Left lung (tissue), 14 donors: ENCODE measurements at places on chromosomes 7 and 10. TPM values are rescaled to one million over a fixed set of nuclear protein-coding genes. Genes with fewer than 3 reads are reported as not detected.

GRCh38 chr10:133335246-133336117 lies 1.2 kb downstream of the CALY start:
- DNase-seq: peak; percentile 68
- H3K36me3 ChIP-seq: no peaks in the 10 kb centered on the region
- H3K27ac ChIP-seq: no peak overlapping the region
- H3K4me3 ChIP-seq: peak overlapping the region; percentile 28
- H3K27me3 ChIP-seq: peaks cover 32% of the 10 kb centered on the region

DNA sequence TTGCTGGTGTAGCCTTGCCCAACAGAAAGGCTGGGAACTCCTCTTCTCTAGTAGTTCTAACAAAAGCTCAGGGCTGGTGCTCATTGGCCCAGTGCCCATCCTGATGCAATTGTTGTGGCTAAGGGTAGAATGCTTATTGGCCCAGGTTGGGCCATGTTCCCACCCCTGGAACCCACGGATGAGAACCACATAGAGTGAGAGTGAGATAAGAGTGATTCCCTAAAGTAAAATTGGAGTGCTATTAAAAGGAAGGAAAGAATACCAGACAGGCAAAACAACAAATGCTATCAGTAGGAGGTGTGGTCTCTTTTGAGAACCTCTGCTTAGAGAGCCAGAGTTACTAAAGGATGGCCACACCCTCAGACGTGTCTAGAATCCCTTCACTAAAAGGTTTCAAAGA lies 49.2 kb downstream of the LGI1 start:
- H3K36me3 ChIP-seq: no peaks in the 10 kb centered on the region
- no peaks in the 10 kb centered on the region for H3K27me3 ChIP-seq
- H3K4me1 ChIP-seq: no peaks in the 10 kb centered on the region
- DNase-seq: no peak
- H3K27ac ChIP-seq: no peak overlapping the region

DNA sequence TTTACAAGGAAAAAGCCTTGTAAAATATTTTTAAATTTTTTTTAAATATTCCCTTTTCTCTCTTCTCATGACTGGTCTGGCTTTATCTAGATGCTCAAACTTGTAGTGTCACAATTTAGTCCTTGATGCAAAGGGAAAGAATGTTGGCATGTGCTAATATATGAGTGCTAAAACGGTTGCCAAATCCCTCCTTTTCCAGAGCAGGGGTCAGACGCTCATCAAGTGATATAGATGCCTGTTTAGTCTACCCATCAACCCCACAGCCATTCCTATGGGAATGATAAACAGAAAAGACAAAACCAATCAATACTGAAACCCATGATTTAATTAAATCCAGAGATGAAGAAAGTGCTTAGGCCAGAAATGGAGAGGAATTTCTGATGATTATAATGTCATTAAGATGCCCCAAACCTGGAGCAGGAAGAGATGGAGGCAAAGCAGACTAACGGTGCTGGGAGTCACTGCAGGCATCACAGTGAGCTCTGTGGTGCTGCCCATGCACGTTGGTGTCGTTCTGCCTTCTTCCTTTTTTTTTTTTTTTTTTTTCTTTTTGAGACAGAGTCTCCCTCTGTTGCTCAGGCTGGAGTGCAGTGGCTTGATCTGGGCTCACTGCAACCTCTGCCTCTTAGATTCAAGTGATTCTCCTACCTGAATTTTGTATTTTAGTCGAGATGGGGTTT lies 210.1 kb upstream of the STK17A start:
- no peaks in the 10 kb centered on the region for H3K36me3 ChIP-seq
- no peak overlapping the region for H3K27ac ChIP-seq
- H3K4me1 ChIP-seq: no peaks in the 10 kb centered on the region

GRCh38 chr10:98023024-98023423 lies 7.4 kb downstream of the CRTAC1 start:
- H3K36me3 ChIP-seq: no peaks in the 10 kb centered on the region
- no peak for DNase-seq
- H3K4me3 ChIP-seq: no peak overlapping the region
- no peaks in the 10 kb centered on the region for H3K27me3 ChIP-seq
- H3K27ac ChIP-seq: no peak overlapping the region

DNA sequence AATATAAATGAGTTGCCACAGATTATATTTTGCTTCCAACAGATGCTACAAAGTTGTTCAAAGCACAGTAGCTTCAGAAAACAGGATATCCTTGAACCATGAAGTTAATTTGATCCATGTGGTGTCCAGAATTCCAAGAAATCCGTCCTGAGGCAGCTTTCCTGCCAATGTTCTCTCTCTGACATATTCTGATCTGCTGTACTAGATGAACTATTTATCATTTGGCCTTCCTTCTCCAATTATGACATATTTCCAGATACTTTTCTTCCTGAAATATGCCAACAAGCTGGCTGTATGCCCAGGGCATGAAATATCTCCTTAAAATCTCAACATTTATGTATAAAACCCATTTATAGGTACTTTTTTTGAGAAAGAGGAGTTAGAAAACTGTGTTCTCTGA lies 141.1 kb downstream of the SPAG6 start:
- DNase-seq: no peak
- no peaks in the 10 kb centered on the region for H3K27me3 ChIP-seq
- H3K27ac ChIP-seq: no peak overlapping the region
- no peaks in the 10 kb centered on the region for H3K4me1 ChIP-seq
- no peaks in the 10 kb centered on the region for H3K36me3 ChIP-seq

GRCh38 chr10:62045765-62046521 lies 144.4 kb downstream of the ARID5B start:
- DNase-seq: peak; percentile 53
- peaks cover 17% of the 10 kb centered on the region for H3K4me1 ChIP-seq

The FAM180A gene
- total RNA-seq: 6.8 TPM

DNA sequence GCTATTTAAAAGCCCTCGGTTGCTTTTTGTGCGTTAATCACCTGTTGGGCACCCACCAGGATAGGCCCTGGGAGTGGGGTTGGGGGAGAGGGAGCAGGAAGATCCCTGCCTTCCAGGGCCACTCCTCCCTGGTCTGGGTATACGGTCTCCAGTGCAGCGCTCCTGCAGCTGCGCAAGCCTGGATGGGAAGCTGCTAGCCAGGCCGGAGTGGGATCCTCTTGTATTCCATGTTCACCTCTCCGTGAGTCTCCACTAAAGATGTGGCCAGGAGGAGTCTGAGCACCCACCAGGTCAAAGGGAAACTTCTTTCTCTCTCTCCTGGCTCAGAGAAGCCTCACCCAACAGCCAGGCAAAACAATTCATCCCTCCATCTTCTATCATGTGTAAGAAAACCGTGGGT lies 78.8 kb upstream of the ANLN start:
- H3K27ac ChIP-seq: no peak overlapping the region
- no peaks in the 10 kb centered on the region for H3K36me3 ChIP-seq
- no peak for DNase-seq
- no peak overlapping the region for H3K4me3 ChIP-seq
- peaks cover 4% of the 10 kb centered on the region for H3K4me1 ChIP-seq
- H3K27me3 ChIP-seq: no peaks in the 10 kb centered on the region

- H3K36me3 ChIP-seq: no peaks in the 10 kb centered on the region
- no peaks in the 10 kb centered on the region for H3K27me3 ChIP-seq
- DNase-seq: no peak
- H3K4me1 ChIP-seq: peaks cover 46% of the 10 kb centered on the region
Observed at GRCh38 chr10:75512203-75512933, 80.9 kb downstream of the LRMDA start.

DNA sequence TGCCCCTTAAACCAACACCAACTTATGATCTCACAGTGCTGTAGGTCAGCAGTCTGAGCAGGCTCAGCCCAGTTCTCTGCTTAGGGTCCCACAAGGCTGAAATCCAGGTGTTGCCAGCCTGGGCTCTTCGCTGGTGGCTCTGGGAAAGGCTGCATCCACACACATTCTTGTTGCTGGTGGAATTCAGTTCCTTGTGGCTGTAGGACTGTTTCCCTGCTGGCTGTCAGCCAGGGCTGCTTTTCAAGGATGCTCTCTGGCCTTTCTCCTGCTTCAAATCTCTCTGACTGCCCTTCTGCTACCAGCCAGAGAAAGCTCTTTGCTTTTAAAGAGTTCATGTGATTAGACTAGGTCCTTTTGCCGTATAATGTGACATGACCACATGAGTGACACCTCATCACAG lies 15.3 kb downstream of the POLL start:
- peaks cover 13% of the 10 kb centered on the region for H3K4me1 ChIP-seq
- DNase-seq: no peak
- H3K4me3 ChIP-seq: no peak overlapping the region
- H3K27me3 ChIP-seq: peaks cover 12% of the 10 kb centered on the region

The PTN gene
- 6.4 TPM for total RNA-seq

GRCh38 chr7:3682028-3682710 lies 381.1 kb downstream of the SDK1 start:
- no peak overlapping the region for H3K27ac ChIP-seq
- H3K4me1 ChIP-seq: no peaks in the 10 kb centered on the region
- DNase-seq: no peak
- H3K27me3 ChIP-seq: no peaks in the 10 kb centered on the region

GRCh38 chr10:129780901-129781795 lies 182.9 kb downstream of the EBF3 start:
- DNase-seq: no peak
- no peak overlapping the region for H3K27ac ChIP-seq
- H3K27me3 ChIP-seq: no peaks in the 10 kb centered on the region
- H3K4me3 ChIP-seq: no peak overlapping the region
- no peaks in the 10 kb centered on the region for H3K4me1 ChIP-seq
- H3K36me3 ChIP-seq: no peaks in the 10 kb centered on the region

The SLC29A3 gene
- total RNA-seq: 13.4 TPM

DNA sequence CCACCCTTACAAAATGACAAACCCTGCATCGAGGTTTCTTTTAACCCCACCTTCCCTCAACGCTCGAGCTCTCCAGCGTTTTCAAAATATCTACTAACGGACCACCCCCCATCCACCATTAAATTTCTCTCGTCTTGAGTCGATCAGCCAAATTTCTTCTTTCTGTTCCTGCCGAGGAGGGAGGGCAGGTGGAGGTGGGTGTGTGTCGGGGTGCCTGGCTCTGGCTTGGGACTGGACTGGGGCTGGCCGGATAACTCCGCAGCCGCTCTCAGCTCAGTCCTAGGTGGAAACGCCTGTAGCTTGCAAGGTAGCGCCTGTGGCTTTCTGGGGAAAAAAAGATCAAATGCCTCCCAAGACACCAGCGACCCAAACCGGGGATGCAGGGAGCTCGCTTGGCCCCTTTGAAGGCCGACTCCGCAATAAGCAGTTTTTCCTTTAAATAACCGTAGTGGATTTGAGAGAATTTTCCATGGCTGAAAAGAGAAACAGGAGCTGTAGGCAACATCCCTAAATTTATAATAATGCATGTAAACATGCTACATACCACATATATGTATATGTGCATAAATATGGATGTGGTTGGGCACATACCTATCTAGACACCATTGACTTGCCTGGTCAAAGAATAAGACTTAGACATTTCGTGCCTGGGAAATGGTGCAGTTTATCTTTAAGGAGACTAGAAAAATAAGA lies 1.9 kb upstream of the TMEM178B start:
- H3K27me3 ChIP-seq: peaks cover 92% of the 10 kb centered on the region
- H3K36me3 ChIP-seq: no peaks in the 10 kb centered on the region
- peak overlapping the region; percentile 15 for H3K4me3 ChIP-seq
- peaks cover 30% of the 10 kb centered on the region for H3K4me1 ChIP-seq

GRCh38 chr10:26781797-26782196 lies 79.0 kb downstream of the ABI1 start:
- no peaks in the 10 kb centered on the region for H3K36me3 ChIP-seq
- H3K4me1 ChIP-seq: no peaks in the 10 kb centered on the region
- H3K4me3 ChIP-seq: no peak overlapping the region
- no peak for DNase-seq
- no peaks in the 10 kb centered on the region for H3K27me3 ChIP-seq
- H3K27ac ChIP-seq: no peak overlapping the region

The KIN gene
- 10.4 TPM for total RNA-seq

DNA sequence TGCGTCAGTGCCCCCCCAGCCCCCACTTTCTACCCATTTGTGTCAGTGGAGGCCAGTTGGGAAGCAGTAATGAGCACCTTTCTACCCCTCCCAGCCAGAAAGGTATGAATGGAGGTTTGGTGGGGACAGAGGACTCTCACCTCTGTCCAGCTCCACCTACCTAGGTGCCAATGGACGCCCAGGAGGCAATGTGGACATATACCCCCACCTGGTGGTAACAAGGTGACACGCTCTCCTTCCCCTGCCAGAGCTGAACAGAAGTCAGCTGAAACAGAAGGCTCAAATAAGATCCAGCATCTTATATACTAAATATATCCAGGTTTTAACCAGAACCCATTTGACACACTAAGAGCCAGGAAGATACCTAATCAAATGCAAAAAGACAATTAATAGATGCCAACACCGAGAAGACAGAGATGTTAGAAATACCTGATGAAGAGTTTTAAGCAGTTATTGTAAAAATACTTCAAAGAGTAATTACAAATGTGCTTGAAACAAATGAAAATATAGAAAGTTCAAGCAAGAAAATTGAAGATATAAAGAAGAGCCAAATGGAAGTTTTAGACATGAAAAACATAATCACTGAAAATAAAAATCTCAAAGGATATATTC lies 18.4 kb upstream of the SORCS3 start:
- no peak for DNase-seq
- H3K4me3 ChIP-seq: no peak overlapping the region
- H3K27me3 ChIP-seq: no peaks in the 10 kb centered on the region
- no peaks in the 10 kb centered on the region for H3K4me1 ChIP-seq
- H3K27ac ChIP-seq: no peak overlapping the region

DNA sequence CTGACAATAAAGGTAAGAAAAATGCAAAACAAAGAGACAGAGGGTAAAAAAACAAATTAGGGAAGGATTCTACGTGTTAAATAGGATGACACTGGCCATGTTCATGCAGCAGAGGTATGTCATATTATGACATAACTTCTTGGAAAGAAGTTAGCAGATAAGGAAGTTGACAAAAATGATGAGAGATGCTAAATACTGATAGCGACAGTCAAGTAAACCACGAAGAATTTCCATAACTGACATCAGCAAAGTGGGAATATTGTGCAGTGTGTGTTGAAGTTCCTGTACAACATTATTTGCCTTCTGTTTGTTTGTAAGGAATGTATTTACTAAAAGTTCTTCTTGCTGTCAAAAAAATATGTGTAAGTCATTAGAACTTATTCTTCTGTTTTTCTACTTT lies 29.5 kb downstream of the MDH2 start:
- no peaks in the 10 kb centered on the region for H3K4me1 ChIP-seq
- DNase-seq: no peak
- no peak overlapping the region for H3K27ac ChIP-seq
- H3K4me3 ChIP-seq: no peak overlapping the region
- H3K36me3 ChIP-seq: no peaks in the 10 kb centered on the region
- H3K27me3 ChIP-seq: no peaks in the 10 kb centered on the region

DNA sequence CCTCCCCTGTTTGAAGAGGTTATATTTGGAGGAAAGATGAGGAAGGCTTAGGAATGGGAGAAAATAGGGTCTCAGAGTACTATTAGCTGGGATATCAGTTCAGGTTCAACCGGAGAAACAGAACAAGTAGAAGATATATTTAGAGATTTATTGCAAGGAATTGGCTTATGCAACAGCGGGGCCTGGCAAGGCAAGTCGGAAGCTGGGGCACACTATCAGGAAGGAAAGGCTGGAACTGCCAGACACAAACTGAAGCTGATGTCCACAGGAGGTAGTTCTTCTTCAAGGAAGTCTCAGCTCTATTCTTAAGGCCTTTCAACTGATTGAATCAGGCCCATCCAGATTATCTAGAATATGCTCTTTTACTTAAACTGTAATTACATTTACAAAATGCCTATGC lies 939.6 kb upstream of the C7orf33 start:
- no peaks in the 10 kb centered on the region for H3K4me1 ChIP-seq
- no peak overlapping the region for H3K27ac ChIP-seq
- DNase-seq: no peak
- no peaks in the 10 kb centered on the region for H3K27me3 ChIP-seq

The FOXI2 gene
- total RNA-seq: not detected

- H3K4me3 ChIP-seq: no peak overlapping the region
- H3K4me1 ChIP-seq: no peaks in the 10 kb centered on the region
- peaks cover 32% of the 10 kb centered on the region for H3K27me3 ChIP-seq
Observed at GRCh38 chr10:66931340-66931948, 5.6 kb downstream of the LRRTM3 start.
